ENCODE measurements at places on chromosomes 3 and 15.

DNA sequence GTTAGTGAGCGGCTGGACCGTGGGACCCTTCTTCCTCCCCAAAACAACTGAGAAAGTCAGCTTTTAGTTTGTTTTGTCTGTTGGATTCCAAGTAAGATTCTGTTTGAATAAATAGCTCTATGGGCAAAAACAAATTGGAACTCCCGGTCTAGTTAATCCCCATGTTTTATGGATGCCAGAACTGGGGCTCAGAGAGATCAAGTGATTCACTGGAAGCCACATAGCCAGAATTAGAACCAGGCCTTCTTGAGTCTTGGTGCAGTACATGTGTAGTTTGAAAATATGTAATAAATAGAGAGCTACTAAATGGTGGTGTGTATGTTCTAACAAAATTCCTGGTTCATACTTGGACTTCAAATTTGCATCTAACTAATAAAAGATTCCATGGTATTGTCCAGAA is 29.3 kb upstream of the POLR2M start:
- no peak for DNase-seq

DNA sequence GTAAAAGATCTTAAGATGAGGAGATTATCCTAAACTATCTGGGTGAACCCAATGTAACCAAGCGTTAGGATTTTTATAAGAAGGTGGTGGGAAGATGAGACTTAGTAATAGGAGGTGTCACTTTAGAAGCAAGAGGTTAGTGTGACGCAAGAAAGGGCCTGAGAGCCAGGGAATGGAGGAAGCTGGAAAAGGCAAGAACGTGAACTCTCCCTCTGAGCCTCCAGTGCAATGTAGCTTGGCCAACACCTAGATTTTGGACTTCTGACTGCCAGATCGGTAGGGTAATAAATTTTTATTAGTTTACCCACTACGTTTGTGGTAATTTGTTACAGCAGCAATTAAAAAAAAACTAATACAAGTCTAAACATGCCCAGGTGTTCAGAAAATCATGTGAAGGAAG is 20.8 kb upstream of the CNTN6 start:
- no peak for DNase-seq

DNA sequence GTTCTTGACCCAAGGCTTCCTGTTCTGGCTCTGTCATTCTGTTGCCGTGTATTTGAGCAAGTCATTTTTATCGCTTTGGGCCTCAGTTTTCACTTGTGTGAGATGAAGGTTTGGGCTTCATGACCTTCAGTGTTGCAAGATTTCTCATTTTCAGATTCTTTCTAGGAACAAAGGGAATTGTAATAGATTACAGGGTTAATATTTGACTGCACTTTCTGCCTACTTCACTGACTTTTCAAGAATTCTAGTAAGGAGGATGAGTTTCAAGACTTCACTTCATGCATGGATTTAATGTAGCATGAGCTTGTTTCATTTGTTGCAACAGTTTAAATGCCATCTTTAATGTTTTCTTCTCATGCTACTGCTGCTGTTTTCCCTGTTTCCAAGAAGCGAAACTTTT is 226.5 kb downstream of the NLGN1 start:
- DNase-seq, result no peak

- DNase-seq, result no peak
Observed at GRCh38 chr3:14422016-14422963, 19.9 kb downstream of the SLC6A6 start.

DNA sequence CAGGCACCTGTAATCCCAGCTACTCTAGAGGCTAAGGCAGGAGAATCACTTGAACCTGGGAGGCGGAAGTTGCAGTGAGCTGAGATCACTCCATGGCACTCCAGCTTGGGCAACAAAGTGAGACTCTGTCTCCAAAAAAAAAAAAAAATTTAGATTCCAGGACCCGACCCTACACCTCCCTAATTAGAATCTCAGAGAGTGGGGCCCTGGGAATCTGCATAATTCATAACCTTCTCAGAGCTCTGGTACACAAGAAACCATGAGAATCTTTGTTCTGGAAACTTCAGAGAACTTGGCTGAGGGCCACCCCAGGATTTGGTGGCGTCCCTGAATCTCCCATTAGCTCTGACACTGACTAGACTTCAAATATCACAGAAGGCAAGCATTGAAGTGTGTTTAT is 31.5 kb downstream of the B3GNT5 start:
- DNase-seq, result no peak

GRCh38 chr3:194861375-194861774 is 175.7 kb downstream of the FAM43A start:
- DNase-seq, result no peak

GRCh38 chr3:129277829-129278271 is 820 bp upstream of the HMCES start:
- no peak for DNase-seq

DNA sequence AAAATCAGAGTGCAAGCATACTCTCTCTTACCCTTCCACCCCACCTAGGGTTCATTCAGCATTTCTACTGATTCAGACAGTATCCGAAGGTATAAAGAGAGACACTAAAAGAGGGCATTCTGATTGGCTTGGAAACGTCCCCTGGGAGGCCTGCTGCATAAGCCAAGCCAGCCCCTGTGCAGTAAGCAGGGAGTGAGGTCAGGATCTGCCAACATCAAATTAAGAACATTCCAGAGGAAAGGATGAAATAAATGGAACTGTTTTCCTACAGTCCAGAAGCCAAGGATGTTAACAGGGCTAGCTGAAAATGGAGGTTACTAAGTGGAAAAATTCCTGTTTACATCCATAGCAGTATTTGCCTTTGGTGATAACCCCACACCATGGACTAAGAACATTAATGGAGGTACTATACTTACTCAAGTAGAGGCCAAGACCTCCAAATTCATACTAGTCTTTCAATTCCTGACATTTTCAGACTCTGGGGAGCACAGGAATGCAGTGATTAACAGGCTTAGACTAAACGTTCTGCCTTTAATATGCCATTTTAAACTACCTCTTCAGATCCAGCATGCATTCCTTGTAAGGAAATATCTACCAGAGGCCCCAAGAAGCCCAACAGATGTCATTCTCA is 34.5 kb downstream of the NPTN start:
- DNase-seq, result no peak

GRCh38 chr3:52345521-52346109 is 29.5 kb downstream of the DNAH1 start:
- no peak for DNase-seq

DNA sequence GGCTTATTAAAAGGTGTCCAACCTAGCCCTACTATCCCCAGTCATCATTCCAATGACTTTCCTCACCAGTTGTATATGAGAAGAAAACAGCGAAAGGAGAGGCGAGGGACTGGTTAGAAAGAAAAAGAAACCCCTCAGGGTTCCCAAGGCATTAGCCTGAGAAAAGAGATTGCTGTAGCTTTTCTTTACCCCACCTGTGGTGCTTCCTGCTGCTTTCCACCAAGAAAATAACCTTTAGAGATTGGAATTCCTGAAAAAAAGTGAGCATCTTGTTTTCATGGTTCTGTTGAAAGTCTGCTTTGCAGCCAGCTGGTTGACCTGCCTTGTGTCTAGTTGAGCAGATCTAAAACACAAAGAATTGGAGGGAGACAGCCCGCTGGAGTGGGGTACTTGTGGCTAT is 196.4 kb downstream of the CADPS start:
- DNase-seq, result no peak

DNA sequence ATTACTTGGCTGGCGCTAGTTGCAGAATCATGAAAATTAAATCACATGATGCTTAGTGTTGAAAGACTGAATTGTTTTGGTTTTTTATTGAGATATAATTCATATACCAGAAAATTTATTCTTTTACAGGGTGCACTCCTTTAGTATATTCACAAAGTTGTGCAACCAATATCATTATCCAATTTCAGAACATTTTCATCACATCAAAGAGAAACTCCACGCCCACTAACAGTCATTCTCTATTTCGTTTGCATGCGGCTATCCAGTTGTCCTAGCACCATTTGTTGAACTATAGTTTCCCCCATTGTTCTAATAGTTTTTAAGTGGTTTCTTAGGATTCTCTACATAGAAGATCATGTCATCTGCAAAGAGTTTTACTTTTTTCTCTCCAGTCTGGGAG is 3.7 kb downstream of the EHD4 start:
- DNase-seq, result no peak

DNA sequence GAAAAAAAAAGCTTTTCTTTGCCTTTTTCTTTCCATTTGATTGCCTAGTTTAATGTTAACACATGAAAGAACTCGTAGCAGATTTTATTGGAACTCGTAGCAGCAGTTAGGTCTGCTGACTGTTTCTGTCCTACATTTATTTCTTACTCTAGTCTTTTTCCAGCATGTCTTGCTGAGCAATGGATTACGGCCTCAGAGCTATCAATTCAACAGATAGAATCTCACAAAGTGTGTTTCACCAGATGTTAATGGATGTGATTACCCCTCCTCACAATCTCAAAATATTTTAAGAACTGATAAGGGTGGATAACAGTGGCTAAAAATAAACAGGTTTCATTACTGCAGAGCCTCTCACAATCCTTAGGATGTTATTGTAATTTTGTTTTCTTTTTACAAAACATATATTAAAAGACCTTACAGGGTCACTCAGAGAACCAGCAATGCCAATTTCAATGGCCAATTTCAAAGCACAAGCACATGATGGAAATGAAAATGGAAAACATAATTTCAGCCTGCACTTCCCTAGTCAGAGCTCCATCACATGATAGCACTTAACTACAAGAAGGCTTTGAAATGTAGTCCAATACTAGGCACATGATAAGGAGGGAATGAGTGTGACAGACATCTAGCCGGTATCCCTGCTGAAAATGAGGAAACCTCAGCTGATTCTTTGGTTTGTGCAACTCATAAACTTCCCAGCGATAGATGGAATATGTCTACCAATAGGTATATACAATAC is 838.1 kb upstream of the SEMA6D start:
- DNase-seq, result no peak

GRCh38 chr3:9749296-9749644 is 482 bp upstream of the OGG1 start:
- no peak for DNase-seq

DNA sequence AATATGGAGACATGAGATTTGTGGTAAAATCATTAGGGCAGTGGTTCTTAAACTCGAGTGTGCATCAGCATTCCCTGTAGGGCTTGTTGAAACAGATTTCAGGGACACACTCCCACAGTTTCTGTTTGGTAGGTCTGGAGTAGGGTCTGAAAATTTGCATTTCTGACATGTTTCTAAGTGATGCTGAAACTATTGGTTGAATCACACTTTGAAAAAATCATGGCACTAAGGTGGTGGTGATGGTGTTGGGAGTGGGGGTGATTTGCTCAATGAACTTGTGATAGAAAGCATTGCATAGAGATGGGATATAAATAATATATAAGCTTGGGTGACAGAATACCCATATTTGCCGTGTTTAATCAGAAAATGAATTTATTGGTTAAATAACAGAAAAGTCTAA is 11.3 kb downstream of the MITF start:
- no peak for DNase-seq

DNA sequence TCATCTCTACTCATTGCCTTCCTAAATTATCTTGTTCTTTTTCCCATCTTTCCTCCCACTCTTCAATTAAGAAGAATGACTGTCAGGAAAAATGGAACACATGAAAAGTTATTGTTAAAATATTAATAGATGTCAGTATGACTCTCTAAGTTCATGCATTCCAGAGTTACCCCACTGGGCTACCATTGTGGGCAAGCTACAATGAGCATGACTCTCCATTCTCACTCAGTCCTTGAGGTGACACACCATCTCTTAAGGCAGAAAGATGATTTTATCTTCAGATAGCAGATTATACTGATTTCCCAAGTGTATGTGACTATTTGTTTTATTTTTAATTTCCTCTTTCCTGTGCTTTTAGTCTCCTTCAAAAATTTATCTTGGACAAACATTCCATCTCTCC is 144.3 kb downstream of the ALCAM start:
- no peak for DNase-seq

GRCh38 chr3:53193466-53194209 is 32.6 kb downstream of the PRKCD start:
- no peak for DNase-seq

DNA sequence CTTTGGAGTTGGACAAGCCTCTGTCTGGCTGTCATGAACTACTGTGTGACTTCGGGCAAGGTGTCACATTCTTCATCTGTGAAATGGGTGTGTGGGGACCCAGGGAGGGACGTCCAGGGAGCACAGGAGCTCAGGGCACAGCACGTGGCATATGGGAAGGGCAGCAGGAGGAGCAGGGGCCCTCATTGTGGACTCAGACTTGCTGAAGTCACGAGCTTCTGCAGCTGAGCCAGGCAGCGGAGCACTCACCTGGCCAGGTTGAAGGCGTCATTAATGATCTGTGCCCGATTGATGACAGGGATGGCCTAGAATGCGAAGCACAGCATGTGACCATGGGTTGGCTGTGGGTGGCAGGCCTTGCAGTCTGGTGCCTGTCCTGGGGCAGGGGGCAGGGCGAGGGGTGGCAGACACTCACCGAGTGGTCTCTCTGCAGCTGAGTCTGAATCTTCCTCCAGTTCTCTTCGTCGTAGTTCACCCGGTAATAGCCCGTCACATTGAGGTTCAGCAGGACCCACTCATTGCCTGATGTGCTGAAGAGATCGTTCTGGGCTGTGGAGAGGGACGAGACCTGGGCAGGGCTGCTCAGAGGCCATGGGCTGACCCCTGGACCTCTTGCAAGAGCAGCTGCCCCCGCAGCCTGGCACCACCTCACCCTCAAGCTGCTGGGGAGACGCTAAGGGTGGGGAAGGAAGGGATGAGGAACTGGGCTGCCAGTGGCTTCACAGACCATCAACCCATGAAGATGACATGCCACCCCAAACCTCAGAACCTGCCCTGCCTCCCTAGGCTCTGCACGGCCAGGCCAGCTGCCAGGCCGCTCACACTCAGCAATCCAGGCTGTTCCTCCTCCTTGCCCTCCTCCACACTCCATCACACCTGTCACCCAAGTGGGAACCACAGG is 15.4 kb downstream of the ANPEP start:
- DNase-seq, result no peak

- no peak for DNase-seq
Observed at GRCh38 chr3:39250116-39250747, 29.6 kb downstream of the CX3CR1 start.

DNA sequence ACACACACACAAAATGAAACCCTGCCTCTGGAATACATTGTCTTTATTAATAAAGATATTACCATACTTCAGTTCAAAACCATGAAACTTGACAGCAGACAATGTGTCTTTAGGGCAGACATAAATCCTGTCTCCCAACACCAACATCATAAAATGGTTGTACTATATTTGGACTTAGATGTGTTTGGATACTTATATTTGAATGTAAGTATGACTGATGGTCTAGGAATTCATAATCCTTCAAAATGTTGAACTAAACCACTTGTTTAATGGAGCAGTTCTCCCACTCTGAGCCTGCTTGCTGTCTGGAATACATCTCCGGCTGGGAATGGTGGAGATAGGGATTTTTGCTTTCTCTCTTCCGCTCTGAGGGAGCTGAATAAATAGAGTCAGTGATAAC is 10.6 kb downstream of the FBN1 start:
- DNase-seq, result no peak
